ENCODE measurements at places on chromosomes 13 and 19. TPM values are rescaled to one million over a fixed set of nuclear protein-coding genes. Genes with fewer than 3 reads are reported as not detected.

KIR2DL3 gene
- total RNA-seq, result not detected

ATP4B gene
- not detected for total RNA-seq

AP1M2 gene
- not detected for total RNA-seq

SIGLEC8 gene
- total RNA-seq, result not detected

FFAR3 gene
- total RNA-seq, result not detected

SULT2B1 gene
- not detected for total RNA-seq

BEST2 gene
- not detected for total RNA-seq

PRR19 gene
- under 0.01 TPM for total RNA-seq

C19orf18 gene
- total RNA-seq, result 0.37 TPM

ADAMTSL5 gene
- 1.6 TPM for total RNA-seq

SWSAP1 gene
- 0.59 TPM for total RNA-seq

PLPP2 gene
- 9.6 TPM for total RNA-seq

C13orf42 gene
- total RNA-seq, result not detected

PRTN3 gene
- total RNA-seq, result not detected

FPR1 gene
- 1.5 TPM for total RNA-seq

SHC2 gene
- total RNA-seq, result 0.73 TPM

PPFIA3 gene
- 1.8 TPM for total RNA-seq

SPACA4 gene
- total RNA-seq, result not detected

APC2 gene
- total RNA-seq, result 0.37 TPM

AP1M1 gene
- total RNA-seq, result 135 TPM

ZNF700 gene
- 5.9 TPM for total RNA-seq

ONECUT3 gene
- not detected for total RNA-seq

CCDC194 gene
- not detected for total RNA-seq

BRME1 gene
- 0.78 TPM for total RNA-seq

SLC10A2 gene
- total RNA-seq, result not detected

TYK2 gene
- total RNA-seq, result 75.5 TPM

CCDC61 gene
- 7.4 TPM for total RNA-seq

C19orf12 gene
- 20.3 TPM for total RNA-seq

Data from subcutaneous preadipocyte (primary cell).